ENCODE measurements at places on chromosomes 5 and 9.

DNA sequence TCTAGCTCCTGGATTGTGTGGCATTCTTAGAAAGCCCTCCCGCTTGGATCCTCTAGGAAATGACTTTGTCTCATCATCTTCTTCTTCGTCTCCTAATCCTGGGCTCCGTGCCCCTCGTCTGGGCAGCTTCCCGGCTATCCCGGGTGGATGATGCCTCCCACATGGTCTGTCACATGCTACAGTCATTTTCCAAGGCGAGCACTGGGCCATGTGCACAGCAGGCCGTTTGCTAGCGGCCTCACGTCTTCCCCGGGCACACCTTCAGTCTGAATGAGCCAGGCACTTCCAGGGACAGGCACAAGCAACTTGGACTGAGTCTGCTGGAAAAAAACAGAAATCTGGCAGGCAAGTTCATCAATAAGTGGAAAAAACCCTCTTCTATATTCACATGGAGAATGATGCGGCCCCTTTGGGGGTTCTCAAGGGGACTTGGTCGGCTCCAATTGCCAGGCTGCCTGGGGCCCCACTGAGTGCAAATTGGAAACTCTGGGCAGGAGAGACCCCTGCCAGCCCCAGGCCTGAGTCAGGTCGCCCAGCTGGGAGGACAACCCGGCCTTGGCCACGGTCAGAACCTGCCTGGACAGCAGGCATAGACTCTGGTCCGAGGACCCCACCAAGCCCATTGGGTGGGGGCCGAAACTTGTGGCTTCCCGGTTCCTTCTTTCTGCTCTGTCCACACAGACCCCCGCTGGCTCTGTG is 11.1 kb upstream of the WNK2 start:
- no peak for DNase-seq

DNA sequence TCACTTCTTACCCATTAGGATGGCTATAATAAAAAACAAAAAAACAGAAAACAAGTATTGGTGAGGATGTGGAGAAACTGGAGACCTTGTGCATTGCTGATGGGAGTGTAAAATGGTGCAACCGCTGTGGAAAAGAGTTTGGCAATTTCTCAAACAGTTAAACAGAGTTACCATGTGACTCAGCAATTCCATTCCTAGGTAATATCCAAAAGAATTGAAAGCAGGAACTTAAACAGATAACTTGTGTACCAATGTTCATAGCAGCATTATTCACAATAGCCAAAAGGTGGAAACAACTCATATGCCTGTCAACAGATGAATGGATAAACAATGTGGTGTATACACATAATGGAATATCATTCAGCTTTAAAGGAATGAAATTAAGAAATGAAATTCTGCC is 28.9 kb downstream of the DCP2 start:
- DNase-seq, result no peak

GRCh38 chr5:172929371-172929838 is 29.8 kb upstream of the RPL26L1 start:
- DNase-seq, result peak; percentile 29

DNA sequence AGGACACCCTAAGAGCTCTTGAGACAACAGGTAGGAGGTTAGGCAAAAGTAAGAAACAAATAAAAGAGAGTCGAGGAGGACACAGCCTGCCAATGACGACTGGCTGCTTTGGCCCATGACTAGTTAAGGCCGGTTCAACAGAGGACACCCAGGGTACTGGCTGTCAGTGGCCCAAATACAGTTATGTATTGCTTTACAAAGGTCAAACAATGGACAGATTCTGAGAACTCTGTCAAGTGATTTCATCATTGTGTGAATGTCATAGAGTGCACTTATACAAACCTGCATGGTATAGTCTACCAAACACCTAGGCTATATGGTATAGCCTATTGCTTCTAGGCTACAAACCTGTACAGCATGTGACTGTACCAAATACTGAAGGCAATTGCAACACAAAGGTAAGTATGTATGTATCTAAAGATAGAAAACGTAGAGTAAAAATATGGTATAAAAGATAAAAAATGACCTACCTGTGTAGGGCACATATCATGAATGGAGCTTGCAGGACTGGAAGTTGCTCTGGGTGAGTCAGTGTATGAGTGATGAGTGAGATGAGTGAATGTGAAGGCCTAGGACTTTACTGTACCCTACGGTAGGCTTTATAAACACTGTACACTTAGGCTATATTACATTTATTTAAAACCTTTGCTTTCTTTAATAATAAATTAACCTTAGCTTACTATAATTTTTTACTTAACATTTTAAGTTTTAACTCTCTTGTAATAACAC is 6.5 kb upstream of the FAM81B start:
- no peak for DNase-seq

GRCh38 chr9:114524247-114524681 is 19.0 kb upstream of the WHRN start:
- DNase-seq, result no peak

Measured in suppressor macrophage treated with lipopolysaccharide for 4 hours (primary cell).